DMS53 (cell line): ENCODE measurements at places on chromosomes 5 and 9.
A peak's percentile ranks its signal among the peaks of the same experiment; 100 is the strongest.

DNA sequence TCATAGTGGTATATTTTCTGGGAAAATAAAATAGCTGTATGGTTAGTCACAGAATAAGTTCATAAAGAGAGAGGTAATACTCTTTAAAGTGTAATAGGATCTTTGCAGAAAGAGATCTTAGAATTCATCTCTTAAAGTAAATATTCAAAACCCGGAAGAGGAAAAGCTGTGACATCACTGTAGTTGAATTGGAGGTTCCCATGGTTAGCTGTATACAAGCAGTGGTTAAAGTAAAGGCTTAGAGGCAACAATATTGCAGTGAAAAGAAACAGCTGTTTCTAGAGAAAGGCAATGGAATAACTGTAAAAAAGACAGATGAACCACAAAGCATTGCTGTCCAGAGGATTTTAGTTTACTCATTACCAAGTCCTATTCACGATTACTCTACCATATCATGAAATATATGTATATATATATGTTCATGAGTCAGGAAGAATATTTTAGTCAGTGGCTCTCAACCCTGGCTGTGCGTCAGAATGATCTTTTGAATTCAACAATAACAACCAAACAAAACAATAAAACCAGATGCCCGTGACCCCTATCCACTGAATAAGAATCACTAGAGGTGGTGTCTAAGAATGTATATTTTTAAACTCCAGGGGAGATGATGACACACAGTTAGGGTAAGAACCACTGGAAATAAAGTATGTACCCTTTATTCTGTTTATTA is 4.7 kb downstream of the ERCC6L2 start:
- DNase-seq = peak; percentile 22

DNA sequence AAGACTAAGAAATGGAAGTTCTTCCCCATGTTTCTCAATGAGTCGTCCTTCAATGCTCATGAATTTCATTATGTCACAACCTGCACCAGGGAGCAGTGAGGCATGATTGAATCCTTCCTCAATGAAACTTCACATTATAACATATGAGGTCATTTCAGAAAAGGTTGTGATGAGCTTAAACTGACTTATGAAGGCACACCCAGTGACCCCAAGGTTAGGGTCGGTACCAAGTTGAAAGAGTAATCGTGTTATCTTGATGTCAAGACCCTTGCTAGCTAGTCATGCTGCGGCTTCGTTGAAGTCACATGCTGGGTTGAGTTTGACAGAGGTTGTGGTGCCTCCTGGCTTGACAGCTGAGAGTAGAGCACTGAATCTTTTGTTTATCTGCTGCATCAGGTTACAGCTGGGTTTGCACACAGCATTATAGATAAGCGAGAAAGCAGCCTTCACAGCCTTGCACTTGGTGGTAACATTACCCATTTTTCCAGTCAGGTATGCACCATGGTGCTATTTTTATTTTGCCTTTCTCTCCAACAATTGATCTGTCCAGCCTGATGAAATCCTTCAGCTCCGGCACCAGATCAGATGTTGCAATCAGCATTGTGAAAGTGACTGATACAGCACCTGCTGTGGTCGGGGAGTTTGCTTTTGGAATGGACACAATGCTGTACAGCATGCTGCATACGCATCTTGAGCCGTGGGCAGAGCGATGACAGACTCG is 133.2 kb downstream of the ERCC6L2 start:
- no peak for DNase-seq

- DNase-seq = peak; percentile 32
Observed at GRCh38 chr5:138664276-138664943, 88.8 kb upstream of the CTNNA1 start.

GRCh38 chr9:107810461-107810961 is 320.9 kb upstream of the KLF4 start:
- no peak for DNase-seq

DNA sequence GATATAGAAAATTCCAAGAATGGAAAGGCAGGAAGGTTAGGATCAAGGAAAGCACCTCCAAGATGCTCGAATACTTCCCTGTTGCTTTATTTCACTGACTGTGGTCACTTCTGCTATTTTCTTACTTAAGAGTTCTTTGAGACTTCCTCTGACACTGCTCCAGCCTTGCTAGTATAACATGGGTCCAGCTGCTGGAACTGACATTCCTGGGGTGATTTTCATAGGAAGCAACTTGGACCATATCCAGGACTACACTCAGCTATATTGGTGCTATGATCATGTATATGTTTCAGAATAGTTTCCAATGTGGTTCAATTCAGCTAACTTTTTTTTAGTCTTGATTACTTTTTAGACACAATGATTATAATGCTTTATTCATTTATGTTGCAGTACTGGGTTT is 81.6 kb upstream of the CKMT2 start:
- DNase-seq = no peak

DNA sequence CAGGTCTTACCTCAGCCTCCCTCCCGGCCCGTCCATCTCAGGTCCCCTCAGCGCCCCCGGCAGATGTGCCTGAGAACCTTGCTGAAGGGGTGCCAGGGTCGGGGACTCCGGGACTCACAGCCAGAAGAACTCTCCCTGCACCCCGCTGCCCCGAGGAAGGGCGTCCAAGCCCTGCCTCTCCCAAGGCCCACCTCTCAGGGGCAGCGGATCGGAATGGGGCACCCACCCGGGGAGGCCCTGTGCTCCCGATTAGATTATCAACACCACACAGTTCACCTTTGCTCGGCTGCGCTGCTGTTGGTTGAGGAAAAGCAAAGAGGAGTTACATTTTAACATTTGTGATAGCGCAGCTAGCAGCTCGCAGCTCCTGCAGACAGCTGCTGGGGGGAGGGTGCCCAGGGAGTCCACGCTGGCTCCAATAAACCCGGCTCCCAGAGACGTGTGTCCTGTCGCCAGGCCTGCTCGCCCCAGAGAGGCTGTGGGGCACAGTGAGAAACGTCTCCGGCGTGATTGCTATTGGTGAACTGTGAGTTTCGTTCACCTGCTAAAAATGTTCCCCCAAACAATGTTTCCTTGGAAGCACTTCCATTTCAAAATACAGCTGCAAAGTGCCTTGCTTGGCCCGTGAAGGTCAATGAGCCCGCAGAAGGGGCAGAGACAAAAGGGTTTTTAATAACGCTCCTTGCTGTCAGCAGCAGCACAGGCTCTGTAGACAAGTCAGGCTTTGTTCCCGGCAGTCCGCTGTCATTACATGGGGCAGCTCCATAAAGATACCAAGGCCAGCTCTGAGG is 18.6 kb upstream of the SLC6A19 start:
- peak; percentile 40 for DNase-seq

- no peak for DNase-seq
Observed at GRCh38 chr9:426264-426663, 211.6 kb downstream of the DOCK8 start.

DNA sequence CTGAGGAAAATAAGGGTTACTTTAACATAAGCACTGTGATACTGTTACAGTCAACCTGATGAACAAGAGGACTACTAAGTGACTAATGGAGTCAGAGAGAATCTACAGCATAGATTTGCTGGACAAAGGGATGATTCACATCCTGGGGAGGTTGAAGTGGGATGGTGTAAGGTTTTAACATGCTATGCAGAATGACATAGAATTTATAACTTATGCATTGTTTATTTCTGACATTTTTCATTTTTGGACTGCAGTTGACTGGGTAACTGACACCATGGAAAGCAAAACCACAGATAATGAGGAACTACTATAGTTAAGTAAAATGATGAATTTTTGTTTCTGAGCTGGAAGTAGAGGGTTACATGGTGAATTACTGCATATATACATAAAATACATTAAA is 389.2 kb downstream of the MAT2B start:
- no peak for DNase-seq

- peak; percentile 95 for DNase-seq
Observed at GRCh38 chr5:138975098-138975847, 100.1 kb upstream of the LRRTM2 start.

- no peak for DNase-seq
Observed at GRCh38 chr5:147437161-147437596, 72.7 kb downstream of the DPYSL3 start.

GRCh38 chr5:177169271-177169670 is 35.7 kb downstream of the NSD1 start:
- DNase-seq = no peak

DNA sequence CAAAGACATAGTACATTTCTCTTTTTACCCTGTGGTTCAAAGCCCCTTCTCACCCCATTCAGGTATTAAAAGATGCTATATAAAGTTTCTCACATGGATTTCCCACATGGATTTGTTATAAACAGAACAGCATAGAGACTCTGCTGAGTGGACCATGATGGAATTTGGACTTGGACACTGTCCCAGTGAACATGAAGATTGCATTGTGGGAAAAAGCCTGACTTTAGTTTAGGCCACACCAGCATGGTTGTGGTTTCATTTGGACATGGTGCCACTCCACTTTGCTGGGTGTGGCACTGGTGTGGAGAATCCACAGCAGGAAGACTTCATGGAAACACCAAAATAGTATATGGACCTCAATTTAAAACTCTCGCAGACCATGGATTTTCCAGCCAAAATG is 124.6 kb downstream of the ARHGAP26 start:
- DNase-seq = no peak

GRCh38 chr5:67319935-67320725 is 123.5 kb upstream of the CD180 start:
- DNase-seq = no peak

GRCh38 chr9:95505717-95506427 is 10.9 kb downstream of the PTCH1 start:
- DNase-seq = peak; percentile 66

DNA sequence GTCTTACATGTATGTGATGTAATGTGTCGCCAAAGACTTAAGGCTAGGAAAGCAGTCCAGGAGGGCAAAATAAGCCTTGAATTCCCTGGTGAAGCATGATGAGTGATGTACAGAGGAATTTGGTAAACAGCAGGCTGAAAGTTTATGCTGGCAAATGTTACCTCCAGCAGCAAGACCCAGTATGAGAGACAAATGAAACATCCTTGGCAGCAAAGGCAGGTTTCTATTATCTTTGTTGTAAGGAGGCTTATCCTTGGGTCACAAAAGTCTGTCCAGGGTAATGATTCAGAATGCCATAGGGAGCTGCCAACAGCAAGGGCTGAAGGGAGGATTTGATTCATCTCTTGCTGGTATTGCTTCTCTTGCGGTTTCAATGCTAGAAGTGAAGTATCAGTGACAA is 75.9 kb upstream of the HTR4 start:
- no peak for DNase-seq

DNA sequence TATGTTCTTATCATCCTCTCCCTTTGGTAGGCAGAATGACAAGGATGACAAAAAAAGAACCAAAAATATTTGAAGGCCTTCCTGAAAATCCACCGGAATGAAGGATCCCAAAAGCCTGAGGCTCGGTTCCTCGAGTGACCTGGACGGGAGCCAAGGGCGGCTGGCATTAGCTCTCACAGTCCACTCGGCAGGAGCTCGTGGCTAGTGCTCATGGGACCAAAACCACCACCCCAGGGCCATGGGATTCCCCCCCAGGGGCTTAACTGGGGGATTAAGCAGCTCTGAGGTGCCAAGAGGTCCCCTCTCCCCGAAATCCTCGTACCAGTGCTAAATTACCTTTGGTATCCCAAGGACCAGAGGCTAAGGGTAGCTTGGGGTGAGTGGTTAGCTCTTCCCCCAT is 586 bp upstream of the PDZD2 start:
- no peak for DNase-seq

GRCh38 chr9:109452761-109453160 is 45.3 kb downstream of the PTPN3 start:
- DNase-seq = no peak

DNA sequence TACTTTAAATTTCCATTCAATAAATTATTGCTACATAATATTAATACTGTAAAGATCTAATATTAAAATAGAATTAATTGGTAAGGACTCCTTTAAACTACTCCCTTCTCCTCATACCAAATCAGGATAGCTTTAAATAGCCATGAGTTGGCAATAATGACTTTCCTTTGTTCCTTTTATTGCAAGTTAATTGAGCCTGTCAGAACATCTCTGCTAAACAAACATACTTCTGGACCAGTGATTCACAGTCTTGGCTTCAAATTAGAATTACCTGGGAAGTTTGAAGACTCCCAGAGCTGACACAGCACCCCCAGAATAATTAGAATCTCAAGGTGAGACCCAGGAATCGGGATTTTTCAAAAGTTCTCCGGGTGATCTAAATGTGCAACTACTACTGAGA is 18.7 kb downstream of the C5orf58 start:
- DNase-seq = no peak

DNA sequence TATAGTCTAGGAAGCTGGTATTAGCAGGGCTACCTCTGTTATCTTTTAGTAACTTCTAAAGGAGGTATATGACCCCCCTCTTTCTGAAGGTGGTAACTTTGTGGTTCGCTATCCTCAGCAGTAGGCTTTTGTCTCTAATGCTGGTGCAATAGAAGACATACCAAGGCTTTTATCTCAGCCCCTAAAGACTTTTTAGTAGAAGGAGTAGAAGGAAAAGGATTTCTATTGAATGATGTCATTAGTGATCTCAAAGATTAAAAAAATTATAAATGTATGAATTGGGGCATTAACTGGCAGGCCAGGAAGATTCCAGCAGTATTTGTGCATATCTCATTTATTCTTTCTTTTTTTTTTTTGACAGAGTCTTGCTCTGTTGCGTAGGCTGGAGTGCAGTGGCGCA is 78.2 kb downstream of the RAI14 start:
- no peak for DNase-seq

GRCh38 chr9:131668057-131668438 is 71.8 kb downstream of the RAPGEF1 start:
- DNase-seq = no peak

DNA sequence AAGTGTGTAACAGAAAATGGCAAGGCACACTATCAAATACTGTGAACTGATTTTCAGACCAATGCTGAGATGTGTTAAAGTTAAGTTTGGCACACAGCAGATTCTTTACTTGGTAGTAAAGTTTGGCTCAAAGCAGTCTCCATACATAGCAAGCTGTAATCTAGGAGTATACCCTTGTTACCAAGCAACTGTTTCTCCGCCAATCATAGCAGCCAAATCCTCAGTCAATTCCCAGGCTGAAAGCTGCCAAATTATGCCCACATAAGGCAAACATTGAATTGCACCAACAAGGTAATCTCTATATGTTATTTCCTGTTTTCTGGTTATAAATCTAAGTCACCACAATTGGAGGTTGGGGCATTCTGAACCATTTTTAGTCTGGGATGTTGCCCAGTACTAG is 345.7 kb downstream of the DEPDC1B start:
- DNase-seq = no peak

GRCh38 chr9:16133556-16134227 is 580.8 kb downstream of the CCDC171 start:
- peak; percentile 85 for DNase-seq

DNA sequence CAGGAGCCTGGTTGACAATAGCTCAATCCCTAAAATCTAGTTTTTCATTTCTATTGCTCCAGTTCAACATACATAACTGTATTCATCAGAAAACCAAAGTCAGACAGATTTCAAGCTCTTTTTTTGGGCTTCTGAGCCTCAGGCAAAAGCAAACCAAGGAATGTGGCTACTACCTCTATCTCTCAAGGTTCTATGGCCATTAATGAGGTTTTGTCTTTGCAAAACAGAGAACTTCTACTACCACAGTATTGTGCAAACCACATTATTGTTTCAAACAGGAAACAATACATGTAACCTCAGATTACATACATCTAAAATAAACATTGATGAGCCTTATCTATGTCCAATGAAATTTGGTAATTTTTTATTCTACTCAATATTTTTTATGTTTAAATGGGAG is 35.5 kb upstream of the FTMT start:
- DNase-seq = no peak
